NCI-H1417 (cell line): ENCODE measurements at places on chromosomes 5 and 9.
A peak's percentile ranks its signal among the peaks of the same experiment; 100 is the strongest.

GRCh38 chr9:123912167-123912897 lies 17.6 kb downstream of the DENND1A start:
- no peak for DNase-seq

DNA sequence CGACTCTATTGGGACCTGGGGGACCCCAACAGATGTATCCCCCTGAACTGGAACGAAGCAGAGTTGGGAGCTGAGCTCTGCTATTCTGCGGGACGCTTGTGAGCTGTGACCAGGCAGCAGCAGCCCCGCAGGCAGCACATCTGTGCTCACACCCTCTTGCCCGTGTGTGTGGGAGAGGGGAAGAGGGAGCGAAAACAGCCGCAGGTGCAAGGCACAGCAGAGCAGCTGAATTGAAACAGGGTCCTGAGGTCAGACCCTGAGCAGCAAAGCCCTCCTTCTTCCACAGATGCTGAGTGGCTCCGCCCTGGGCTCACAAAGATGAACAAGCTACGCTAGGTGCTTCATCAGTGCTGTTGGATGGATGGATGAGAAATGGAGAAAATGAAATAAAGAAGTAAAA lies 198.7 kb downstream of the HSPA4 start:
- DNase-seq = no peak

DNA sequence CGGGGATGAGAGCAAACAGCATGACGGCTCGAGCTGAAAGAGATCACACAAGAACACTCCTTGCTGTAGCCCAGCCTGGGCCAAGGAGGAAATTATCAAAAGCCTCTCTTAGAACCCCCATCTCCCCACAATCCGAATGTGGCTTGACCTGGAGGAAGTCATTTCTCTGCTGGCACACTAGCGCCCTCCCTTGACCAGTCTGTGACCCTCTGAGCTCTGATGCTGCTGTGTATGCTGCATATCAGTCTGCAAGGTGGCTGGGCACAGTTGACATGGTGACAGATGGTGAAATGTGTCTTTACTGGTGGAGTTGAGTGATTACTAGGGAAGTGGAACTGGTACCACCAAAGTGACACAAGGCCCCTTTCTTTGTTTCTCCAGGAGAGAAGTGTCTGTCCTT lies 3.3 kb downstream of the SLC46A2 start:
- DNase-seq = no peak

DNA sequence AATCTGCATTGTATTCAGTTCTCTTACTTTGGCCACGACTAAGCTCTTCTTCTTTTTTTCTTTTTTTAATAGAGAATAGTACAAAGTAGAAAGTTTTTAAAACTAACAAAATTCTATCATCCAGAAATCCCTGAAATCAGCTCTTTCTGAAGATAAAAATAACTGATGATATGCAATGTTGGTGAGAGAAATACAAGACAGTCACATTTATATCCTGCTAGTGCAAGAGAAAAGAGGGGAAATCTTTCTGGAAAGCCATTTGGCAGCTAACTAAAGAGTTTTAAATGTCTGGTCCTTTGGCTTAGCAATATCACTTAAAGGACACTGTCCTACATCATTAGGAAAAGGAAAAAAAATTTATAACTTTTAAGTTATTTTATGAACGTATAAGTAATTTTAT lies 27.0 kb upstream of the FREM1 start:
- DNase-seq = no peak

- DNase-seq = peak; percentile 92
Measured at GRCh38 chr9:120383999-120384924, 195.7 kb downstream of the CDK5RAP2 start.

GRCh38 chr9:21513431-21513830 lies 31.3 kb upstream of the IFNE start:
- no peak for DNase-seq

DNA sequence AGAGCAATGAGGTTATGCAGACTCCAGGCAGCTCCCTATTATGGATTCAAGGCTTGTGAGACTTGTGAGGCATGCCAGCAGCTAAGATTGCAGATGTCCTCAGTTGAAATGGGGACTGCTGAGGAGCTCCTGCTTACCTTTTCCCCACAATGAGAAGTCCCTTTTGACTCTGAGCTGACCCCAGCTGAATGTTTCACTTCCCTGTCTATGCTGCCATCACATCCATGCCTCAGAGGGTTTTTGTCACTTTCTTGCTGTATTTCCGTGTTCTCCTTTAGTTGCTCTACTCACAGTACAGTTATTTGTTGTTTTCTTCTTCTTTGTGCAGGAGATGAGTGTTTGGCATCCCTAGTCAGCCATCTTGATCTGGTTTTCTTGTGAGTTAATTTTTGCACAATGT lies 18.8 kb upstream of the OR2S2 start:
- no peak for DNase-seq

- no peak for DNase-seq
Measured at GRCh38 chr5:102153003-102153759, 142.9 kb downstream of the SLCO4C1 start.

- DNase-seq = no peak
Measured at GRCh38 chr9:103992938-103993579, 101.0 kb upstream of the SMC2 start.

DNA sequence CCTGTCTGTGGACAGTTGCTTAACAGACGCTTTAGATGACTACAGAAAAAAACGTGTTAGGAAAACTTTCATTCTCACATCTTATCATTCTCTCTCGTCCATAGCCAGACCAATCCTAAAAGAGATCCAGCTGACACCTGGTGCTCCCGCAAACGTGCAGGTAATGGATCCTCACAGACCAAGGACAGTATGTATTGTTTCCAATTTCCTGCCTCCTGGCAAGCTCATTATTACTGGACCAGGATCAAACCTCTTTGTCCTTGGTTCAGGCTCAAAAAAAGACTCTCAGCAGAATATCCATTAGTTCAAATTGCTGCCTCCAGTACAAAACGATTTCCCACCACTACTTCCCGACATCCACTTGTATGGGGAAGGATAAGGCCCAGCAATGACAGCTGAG lies 62.4 kb downstream of the SERINC5 start:
- DNase-seq = no peak

- DNase-seq = no peak
Measured at GRCh38 chr5:16480144-16480543, 14.5 kb upstream of the ZNF622 start.
